Left ventricle myocardium inferior (tissue), 1 donor: ENCODE measurements at places on chromosomes 16 and 17. TPM values are rescaled to one million over a fixed set of nuclear protein-coding genes. Genes with fewer than 3 reads are reported as not detected.
A peak's percentile ranks its signal among the peaks of the same experiment; 100 is the strongest.

DNA sequence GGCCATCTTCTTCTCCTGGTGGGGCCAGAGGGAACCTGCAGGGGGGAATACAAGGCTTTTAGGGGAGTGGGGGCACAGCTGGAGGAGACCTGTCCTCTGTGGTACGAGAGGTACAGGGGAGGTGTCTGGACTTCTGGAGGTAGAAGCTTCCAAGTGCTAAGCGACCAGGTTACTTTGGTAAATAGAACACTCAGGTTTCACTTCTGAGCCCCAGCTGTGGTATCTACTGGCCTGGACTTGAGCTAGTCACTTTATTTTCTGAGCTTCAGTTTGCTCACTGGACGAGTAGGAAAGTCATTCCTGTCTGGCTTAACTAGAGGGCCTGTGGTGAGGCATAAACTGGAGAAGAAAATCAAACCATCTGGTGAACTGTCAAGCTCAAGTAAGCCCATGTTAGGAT is at the start of gene HEATR9:
Gene HEATR9 (minus strand): TSS at position 155 of the 400 bp plus-strand sequence. CDS start 149 bp downstream, at position 6.
- H3K4me1 ChIP-seq = peaks cover 12% of the 10 kb centered on the region
- no peak within 1 kb of the TSS for H3K4me3 ChIP-seq
- no peaks in the 10 kb centered on the region for H3K27me3 ChIP-seq
- H3K27ac ChIP-seq = no peak within 1 kb of the TSS

GRCh38 chr16:85697431-85697830 is 8.7 kb upstream of the GINS2 start:
- H3K4me1 ChIP-seq = peaks cover 6% of the 10 kb centered on the region
- H3K36me3 ChIP-seq = no peaks in the 10 kb centered on the region
- no peak for DNase-seq
- H3K27ac ChIP-seq = no peak overlapping the region

- peaks cover 65% of the 10 kb centered on the region for H3K27me3 ChIP-seq
- DNase-seq = no peak
- H3K36me3 ChIP-seq = no peaks in the 10 kb centered on the region
- H3K4me3 ChIP-seq = no peak overlapping the region
- H3K27ac ChIP-seq = no peak overlapping the region
These were observed 14.5 kb upstream of the KRT222 start for GRCh38 chr17:40679523-40679907.

GRCh38 chr16:23905027-23905426 is 69.2 kb downstream of the PRKCB start:
- H3K27ac ChIP-seq = no peak overlapping the region
- DNase-seq = peak; percentile 26
- H3K36me3 ChIP-seq = no peaks in the 10 kb centered on the region

DNA sequence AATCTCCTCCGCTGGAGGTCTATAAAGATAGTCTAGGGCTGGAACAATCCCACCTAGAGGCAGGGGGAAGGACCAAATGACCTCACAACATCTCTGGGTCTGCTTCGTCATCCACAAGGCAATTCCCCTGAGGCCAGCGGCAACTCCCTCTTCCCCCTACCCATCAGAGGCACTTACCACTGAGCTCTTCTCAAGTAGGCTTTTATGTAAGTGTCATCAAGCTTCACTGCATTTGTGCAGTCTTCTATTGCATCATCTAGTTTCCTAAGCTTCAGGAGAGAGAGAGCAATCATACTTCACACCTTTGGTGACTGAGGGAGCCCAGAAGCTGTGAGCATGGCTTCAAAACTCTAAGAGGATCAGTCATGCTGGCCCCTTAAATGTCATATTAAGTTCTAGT is 21.0 kb downstream of the CNP start:
- H3K27me3 ChIP-seq = no peaks in the 10 kb centered on the region
- no peak overlapping the region for H3K4me3 ChIP-seq
- H3K27ac ChIP-seq = no peak overlapping the region
- H3K36me3 ChIP-seq = peaks cover 97% of the 10 kb centered on the region

- H3K4me1 ChIP-seq = peaks cover 4% of the 10 kb centered on the region
- no peak overlapping the region for H3K27ac ChIP-seq
- no peak for DNase-seq
- no peaks in the 10 kb centered on the region for H3K36me3 ChIP-seq
These were observed 130.0 kb downstream of the KCNJ12 start for GRCh38 chr17:21505819-21506815.

- no peaks in the 10 kb centered on the region for H3K4me1 ChIP-seq
- H3K27me3 ChIP-seq = peaks cover 23% of the 10 kb centered on the region
- H3K27ac ChIP-seq = no peak overlapping the region
- DNase-seq = peak; percentile 3
These were observed 44.7 kb downstream of the CRISPLD2 start for GRCh38 chr16:84864326-84864955.

- H3K27ac ChIP-seq = peak overlapping the region; percentile 70
- H3K4me3 ChIP-seq = no peak overlapping the region
- H3K4me1 ChIP-seq = peaks cover 92% of the 10 kb centered on the region
- no peak for DNase-seq
- no peaks in the 10 kb centered on the region for H3K36me3 ChIP-seq
- no peaks in the 10 kb centered on the region for H3K27me3 ChIP-seq
These were observed 59.2 kb downstream of the B9D1 start for GRCh38 chr17:19303367-19303776.

DNA sequence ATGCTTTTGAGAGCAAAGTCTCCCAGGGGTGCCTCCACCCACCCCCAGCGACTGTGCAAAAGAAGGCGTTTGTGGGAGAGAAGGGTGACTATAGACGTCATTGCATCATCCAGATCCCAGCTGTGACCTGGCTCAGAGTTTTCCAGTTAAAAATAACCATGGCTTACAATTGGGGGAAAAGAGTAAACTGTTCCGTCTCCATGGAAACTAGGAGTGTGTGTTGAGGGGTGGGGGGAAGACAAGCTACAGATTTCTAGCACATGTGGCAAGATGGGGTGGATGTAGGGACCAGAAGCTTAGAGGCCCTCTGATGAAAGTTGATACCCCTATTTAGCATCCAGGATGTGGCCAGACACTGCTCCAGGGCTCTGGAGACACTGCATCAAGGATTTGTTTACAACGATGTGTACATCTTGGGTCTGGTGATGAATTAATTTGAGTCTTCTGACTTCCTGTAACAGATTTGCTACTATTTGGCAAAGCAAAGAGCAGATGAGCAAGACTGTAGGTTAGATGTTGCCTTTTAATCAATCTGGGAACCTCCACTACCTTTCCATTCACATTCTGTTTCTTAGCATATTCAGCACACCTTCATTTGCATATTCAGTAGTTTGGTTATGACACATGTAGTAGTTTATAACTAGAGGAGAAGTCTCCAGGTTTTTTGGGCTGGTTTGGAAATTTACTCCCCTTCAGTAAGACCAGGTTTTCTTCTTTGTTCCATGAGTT is 6.2 kb upstream of the DUSP14 start:
- H3K4me1 ChIP-seq = peaks cover 30% of the 10 kb centered on the region
- H3K27ac ChIP-seq = no peak overlapping the region
- H3K4me3 ChIP-seq = no peak overlapping the region
- no peak for DNase-seq

DNA sequence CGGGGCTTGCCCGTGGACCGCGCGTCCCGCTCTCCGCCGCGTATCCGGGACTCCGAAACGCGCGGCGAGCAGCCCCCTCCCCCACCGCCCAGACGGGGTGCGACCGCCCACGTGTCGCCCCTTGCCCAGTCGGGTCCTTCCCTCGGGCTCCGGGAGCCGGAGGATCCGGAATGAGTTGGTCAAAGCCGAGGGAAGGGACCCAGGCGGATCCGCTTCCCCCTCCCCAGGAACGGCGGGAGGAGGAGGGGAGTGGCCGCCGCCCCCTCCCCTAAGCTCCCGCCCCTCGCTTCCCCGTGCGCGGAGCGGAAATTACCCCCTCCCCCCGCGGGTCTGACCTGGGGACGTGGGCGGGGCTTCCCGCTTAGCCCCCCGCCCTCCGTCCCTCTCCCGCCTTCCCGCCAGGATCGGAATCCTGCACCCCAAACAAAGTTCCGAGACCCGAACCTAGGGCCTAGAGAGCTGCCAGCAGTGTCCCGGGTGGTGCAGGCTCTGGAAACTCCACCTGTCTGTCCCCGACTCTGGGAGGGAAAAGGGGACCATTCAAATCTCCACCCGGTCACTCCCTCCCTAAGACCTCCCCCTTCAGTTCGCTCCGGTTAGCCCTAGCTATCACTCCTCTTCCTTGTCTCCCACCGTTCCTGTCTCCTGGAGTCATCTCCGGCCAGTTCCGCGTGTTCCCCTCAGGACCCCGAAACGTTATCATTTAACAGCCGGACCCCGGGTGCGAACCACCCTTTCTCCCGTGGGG is 1.0 kb upstream of the IGF2BP1 start:
- H3K4me3 ChIP-seq = peak overlapping the region; percentile 26
- no peak overlapping the region for H3K27ac ChIP-seq
- no peak for DNase-seq

DNA sequence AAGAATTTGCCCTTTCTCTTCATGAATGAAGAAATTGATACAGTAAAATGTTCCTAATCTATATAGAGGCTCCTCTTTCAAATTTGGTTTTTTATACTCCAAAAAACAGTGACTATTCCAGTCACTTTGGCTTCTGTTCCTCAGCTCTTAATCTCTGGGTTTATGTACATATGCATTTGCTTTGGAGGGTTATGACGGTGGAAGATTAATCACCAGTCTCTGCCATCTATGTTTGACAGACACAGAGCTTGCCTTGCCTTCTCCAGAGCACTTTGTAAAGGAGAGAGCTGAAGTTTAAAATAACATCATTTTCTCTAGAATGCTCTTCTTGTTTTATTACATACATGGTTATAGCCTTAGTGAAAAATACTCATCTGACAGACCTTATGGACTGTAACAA is 99.3 kb downstream of the NLK start:
- peak overlapping the region; percentile 59 for H3K27ac ChIP-seq
- peaks cover 26% of the 10 kb centered on the region for H3K4me1 ChIP-seq
- no peak for DNase-seq
- no peak overlapping the region for H3K4me3 ChIP-seq
- peaks cover 8% of the 10 kb centered on the region for H3K36me3 ChIP-seq

GRCh38 chr17:78905116-78905515 is 2.1 kb upstream of the CEP295NL start:
- peaks cover 9% of the 10 kb centered on the region for H3K36me3 ChIP-seq
- H3K27ac ChIP-seq = no peak overlapping the region
- H3K4me1 ChIP-seq = peaks cover 50% of the 10 kb centered on the region
- no peak for DNase-seq
- H3K4me3 ChIP-seq = no peak overlapping the region

DNA sequence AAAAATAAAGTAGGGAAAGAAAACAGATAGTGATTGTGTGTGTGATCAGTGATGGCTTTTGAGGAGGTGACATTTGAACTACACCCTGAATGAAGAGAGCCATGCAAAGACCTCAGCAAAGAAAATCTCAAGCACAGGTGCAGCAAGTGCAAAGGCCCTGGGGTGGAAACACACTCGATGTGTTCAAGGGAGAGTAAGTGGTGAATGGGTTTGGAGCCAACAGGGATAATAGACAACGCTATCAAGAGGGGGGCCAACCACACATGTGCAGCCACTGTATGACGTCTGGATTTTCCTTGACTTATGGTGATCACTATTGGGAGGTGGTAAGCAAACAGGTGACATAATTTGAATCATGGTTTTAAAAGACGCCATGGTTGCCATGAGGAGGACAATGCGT is 564.2 kb downstream of the WWOX start:
- no peak for DNase-seq
- H3K4me3 ChIP-seq = no peak overlapping the region
- H3K36me3 ChIP-seq = no peaks in the 10 kb centered on the region
- no peaks in the 10 kb centered on the region for H3K27me3 ChIP-seq
- no peak overlapping the region for H3K27ac ChIP-seq
- H3K4me1 ChIP-seq = peaks cover 13% of the 10 kb centered on the region

GRCh38 chr17:79952265-79952877 is 83.3 kb downstream of the TBC1D16 start:
- H3K36me3 ChIP-seq = peaks cover 23% of the 10 kb centered on the region
- H3K27ac ChIP-seq = peak overlapping the region; percentile 65
- H3K4me3 ChIP-seq = peak overlapping the region; percentile 46
- peaks cover 23% of the 10 kb centered on the region for H3K4me1 ChIP-seq

GRCh38 chr16:4535627-4536108 is 2.9 kb downstream of the CDIP1 start:
- H3K27ac ChIP-seq = peak overlapping the region; percentile 80
- H3K27me3 ChIP-seq = no peaks in the 10 kb centered on the region
- no peak overlapping the region for H3K4me3 ChIP-seq
- no peak for DNase-seq
- H3K36me3 ChIP-seq = peaks cover 18% of the 10 kb centered on the region
- peaks cover 71% of the 10 kb centered on the region for H3K4me1 ChIP-seq

DNA sequence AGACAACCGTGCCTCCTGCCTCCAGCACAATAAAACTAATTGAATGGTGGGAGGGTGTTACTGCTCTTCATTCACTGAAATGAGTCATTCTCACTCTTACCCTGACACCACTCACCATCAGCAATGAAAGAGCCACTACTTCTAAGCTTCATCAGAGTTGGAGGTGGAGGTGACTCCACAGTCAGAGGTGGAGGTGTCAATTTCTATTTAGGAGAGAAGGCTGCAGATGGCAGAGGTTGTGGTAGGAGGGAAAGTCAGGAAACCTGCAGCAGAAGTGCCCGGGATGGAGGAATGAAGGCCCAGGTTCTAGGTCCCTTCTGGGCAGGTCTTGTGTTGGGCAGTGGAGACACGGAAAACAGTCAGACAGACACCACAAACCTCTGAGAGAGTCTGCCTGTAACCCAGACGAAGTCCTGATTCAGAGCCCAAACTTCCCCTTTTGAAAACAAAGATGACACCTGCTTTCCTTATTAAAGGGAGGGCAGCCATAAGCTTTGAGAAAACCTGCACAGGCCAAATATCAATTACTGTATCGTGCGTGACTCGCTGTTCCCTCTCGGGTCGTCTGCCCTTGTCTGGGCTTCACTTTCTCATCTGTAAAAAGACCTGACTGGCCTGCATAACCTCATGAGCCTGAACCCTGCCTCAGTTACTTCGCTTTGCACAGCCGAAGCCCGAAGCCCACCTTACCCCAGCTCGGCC is 668 bp downstream of the ATPAF2 start:
- peak overlapping the region; percentile 89 for H3K27ac ChIP-seq
- H3K4me1 ChIP-seq = peaks cover 68% of the 10 kb centered on the region
- DNase-seq = no peak
- H3K27me3 ChIP-seq = no peaks in the 10 kb centered on the region
- peak overlapping the region; percentile 88 for H3K4me3 ChIP-seq
- H3K36me3 ChIP-seq = no peaks in the 10 kb centered on the region

GRCh38 chr17:13306310-13306962 is 288.6 kb upstream of the ELAC2 start:
- H3K27me3 ChIP-seq = peaks cover 17% of the 10 kb centered on the region
- no peaks in the 10 kb centered on the region for H3K36me3 ChIP-seq
- H3K4me1 ChIP-seq = no peaks in the 10 kb centered on the region

GRCh38 chr16:74100395-74101326 is 196.0 kb upstream of the PSMD7 start:
- H3K27me3 ChIP-seq = no peaks in the 10 kb centered on the region
- H3K36me3 ChIP-seq = no peaks in the 10 kb centered on the region
- no peak overlapping the region for H3K4me3 ChIP-seq
- no peaks in the 10 kb centered on the region for H3K4me1 ChIP-seq
- no peak for DNase-seq
- H3K27ac ChIP-seq = no peak overlapping the region

GRCh38 chr16:66928702-66929388 is 3.5 kb upstream of the RRAD start:
- H3K4me3 ChIP-seq = no peak overlapping the region
- peaks cover 11% of the 10 kb centered on the region for H3K36me3 ChIP-seq
- peaks cover 16% of the 10 kb centered on the region for H3K27me3 ChIP-seq
- DNase-seq = no peak

The CCL18 gene
- total RNA-seq = 1.1 TPM

The CSH1 gene
- not detected for total RNA-seq

The PDILT gene
- total RNA-seq = not detected

The ADAM11 gene
- 7.3 TPM for total RNA-seq

The TBC1D3K gene
- not detected for total RNA-seq

The MMP2 gene
- 87.4 TPM for total RNA-seq

The CD300H gene
- total RNA-seq = not detected

The BCAR1 gene
- total RNA-seq = 82.8 TPM

The CASKIN1 gene
- total RNA-seq = 4.0 TPM

The ASIC2 gene
- total RNA-seq = not detected

The LLGL2 gene
- total RNA-seq = 2.0 TPM
